Activated gamma-delta T cell (primary cell): ENCODE measurements at places on chromosomes 16 and 17.

DNA sequence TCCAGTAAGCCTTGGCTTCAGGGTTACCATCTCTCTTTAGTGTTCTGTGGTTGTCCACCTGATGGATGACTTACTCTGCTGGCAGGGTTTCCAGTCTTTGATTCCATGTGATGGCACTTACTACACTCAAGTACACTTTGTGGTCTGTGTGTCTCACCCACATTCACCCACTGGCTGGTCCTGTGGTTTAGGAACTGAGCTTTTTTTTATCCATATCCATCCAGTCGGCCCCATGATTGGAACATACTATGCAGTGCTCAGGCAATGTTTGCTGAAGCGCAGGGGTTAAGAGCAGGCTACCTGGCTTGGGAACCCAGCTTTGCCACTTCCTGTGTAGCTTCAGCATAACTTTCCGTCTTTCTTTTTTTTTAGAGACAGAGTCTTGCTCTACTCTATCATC is 2.8 kb upstream of the FUS start:
- DNase-seq = no peak

GRCh38 chr17:9131371-9131770 is 110.1 kb downstream of the NTN1 start:
- DNase-seq = no peak

DNA sequence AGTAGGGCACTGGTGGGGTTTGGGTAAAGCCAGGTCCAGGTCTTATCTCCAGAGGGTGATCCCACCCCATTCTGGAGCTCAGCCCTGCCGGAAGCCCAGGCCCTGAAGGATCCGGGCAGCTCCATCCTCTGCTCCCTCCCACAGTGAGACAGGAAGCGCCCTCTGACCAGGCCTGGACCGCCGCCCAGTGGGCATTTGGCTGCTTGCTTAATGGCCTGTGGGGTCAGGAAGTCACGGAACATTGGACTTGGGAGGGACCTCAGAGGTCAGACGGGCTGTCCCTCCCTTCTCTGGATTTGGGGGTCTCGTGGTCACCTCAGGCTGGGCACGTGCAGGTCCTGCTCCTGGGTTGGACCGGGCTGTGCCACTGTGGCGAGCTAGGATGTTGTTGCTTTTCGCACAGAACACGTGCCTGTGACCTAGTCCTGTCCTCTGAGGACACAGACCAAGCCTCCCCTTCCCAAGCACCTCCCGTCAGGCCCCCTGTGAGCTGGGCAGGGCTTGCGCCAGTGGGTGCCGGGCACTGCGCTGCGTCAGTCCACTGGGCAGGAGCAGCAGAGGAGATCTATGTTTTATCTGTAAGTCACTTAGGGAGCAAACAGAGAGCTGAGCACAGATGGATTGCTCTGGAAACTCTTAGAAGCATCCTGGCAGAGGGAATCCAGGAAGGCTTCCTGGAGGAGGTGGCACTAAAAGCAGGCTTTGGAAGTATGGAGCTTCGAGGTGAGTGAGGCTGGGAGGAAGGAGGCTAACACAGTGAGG is 49.4 kb upstream of the GSE1 start:
- no peak for DNase-seq

DNA sequence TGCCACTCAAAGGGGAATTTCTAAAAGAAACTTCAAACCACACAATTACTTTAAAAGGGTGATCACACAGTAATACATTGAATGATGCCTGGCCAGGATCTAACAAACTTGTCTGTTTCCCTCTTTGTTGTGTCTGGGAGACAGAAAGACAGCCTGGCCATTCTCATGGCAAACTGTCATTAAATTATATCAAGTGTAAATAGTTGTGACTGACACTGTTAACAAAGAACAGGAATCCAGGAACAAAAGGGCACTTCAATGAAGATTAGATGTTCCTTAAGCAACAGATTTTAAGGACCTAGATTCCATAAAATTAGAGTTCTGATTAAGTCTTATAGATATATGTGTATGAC is 383.6 kb downstream of the KCNJ2 start:
- no peak for DNase-seq

DNA sequence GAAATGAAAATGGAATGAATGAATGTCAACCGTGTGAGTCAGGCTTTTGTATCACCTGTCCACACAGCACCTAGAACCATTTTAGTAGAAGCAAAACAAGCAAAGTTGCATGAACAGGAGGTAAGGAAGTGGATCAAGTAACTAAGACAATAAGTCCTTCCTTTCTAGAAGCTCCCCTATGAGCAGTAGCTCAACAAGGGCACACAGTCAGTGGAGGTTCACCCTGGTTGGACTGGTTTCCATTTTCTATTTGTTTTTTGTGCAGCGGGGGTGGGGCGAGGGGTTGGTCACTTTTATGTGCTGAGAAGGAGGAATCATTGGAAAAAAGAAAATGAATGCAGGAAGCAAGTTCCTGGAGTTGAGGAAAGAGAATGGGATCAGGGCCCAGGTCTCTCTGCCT is 4.0 kb upstream of the HSBP1 start:
- no peak for DNase-seq

- DNase-seq = peak; percentile 79
Measured at GRCh38 chr17:28710861-28711722, 596 bp downstream of the PROCA1 start.

- no peak for DNase-seq
Measured at GRCh38 chr16:21652453-21652852, at the start of gene IGSF6. Gene IGSF6, minus strand, starts transcription at chr16:21652608. Its CDS starts 10 bp downstream, at chr16:21652598.

DNA sequence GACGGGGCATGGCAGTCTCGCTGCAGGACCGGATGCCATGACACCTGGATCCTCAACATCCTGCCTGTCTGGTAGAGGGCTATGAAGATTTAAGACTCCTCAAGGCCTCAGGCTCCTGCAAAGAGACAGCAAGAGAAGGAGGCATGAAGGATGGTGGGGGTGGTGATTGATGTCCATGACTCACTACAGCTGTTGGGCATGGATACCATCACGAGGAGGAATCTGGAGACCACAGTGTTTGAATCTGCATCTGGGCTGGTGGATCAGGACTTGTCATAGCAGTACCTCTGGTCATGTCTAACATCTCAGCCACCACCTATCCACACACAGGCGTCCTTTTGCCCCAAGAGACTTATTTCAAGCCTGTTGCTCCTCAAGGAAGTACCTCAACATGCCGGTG is 50.2 kb upstream of the WSCD1 start:
- DNase-seq = no peak

GRCh38 chr16:84829168-84829965 is 9.6 kb downstream of the CRISPLD2 start:
- no peak for DNase-seq

GRCh38 chr16:78984887-78985464 is 615.6 kb downstream of the MAF start:
- DNase-seq = no peak

GRCh38 chr16:86476956-86477534 is 33.3 kb upstream of the FOXF1 start:
- no peak for DNase-seq

DNA sequence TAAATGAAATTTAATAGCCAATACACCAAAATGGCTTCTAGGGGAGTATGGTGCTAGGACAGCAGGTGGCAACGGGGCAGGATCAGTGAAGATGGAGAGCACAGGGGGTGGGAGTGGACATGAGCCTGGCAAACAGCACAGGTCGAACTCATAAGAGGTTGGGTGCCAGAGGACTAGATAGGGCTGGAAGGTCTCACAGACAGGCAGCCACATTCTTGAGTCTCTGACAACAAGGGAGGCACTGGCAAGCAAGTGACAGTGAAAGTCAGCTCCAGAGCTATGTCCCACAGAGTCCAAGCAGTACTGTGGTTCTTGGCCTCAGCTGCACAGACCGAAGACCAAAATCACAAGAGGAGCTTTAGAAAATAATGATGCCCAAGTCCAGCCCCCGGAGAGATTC is 61.2 kb downstream of the USP31 start:
- no peak for DNase-seq

DNA sequence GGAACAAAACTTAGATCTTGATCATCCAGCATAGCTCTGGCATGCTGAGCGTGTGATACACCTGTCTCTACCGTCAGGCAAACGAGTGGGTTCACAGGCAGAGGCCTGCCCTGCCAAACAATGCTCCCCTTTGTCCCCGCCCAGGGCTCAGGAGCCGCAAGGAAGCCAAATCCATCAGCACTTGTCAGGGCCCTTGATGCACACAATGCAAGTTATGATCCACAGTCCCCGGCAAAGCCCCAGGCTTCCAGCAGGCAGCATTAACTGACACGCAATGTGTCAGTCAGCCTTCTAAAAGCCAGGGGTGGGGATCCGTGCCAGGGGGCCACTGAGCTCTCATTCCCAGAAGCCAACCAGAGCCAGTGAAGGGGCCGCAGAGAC is 460.9 kb downstream of the SLC39A11 start:
- no peak for DNase-seq

DNA sequence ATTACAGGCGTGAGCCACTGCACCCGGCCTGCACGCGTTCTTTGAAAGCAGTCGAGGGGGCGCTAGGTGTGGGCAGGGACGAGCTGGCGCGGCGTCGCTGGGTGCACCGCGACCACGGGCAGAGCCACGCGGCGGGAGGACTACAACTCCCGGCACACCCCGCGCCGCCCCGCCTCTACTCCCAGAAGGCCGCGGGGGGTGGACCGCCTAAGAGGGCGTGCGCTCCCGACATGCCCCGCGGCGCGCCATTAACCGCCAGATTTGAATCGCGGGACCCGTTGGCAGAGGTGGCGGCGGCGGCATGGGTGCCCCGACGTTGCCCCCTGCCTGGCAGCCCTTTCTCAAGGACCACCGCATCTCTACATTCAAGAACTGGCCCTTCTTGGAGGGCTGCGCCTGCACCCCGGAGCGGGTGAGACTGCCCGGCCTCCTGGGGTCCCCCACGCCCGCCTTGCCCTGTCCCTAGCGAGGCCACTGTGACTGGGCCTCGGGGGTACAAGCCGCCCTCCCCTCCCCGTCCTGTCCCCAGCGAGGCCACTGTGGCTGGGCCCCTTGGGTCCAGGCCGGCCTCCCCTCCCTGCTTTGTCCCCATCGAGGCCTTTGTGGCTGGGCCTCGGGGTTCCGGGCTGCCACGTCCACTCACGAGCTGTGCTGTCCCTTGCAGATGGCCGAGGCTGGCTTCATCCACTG is at the start of gene BIRC5:
Gene BIRC5 (plus strand): TSS at position 238 of the 690 bp plus-strand sequence. CDS start 64 bp downstream, at position 302.
- DNase-seq = peak; percentile 81
